HEK293T (cell line): ENCODE measurements at places on chromosomes 1 and 21.

- peak; percentile 80 for DNase-seq
These were observed 691 bp downstream of the SFPQ start for GRCh38 chr1:35192056-35192852.

DNA sequence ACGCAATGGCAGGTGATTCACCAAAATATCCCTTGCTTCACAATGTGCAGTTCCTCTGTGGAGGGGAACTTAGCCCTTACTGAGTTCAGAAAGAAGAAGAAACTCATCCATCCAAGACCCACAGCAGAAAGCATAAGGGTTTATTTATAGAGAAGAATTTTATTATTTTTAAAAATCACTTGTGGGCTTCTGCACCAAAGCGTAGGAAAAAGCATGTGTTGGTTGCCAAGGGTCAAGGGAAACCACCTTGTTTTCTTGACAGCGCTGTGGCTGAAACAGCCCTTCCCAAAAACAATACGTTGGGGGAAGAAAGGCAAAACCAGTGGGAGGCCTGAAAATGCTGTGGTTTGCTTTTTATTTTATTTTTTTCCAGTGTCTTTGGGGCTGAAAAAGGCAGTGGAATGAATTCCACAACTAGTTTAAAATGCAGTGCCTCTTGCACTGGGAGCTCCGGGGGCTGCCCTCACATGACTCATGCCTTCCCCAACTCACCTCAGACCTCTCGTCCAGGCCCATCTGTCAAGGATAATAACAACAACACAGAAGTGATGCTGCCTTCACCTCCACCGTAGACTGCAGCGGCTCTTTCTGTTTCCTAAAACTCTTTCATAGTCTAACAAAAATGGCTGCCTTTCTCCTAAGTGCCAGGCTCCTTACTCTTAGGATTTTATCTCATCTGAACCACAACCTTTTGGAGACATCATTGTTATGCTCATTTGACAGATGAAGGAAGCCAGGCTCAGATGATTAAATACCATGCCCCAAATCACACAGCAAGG lies 224.2 kb upstream of the JUN start:
- DNase-seq, result no peak

GRCh38 chr1:160053548-160054365 lies 16.2 kb downstream of the KCNJ10 start:
- no peak for DNase-seq

GRCh38 chr21:39150877-39151276 lies 32.4 kb downstream of the PSMG1 start:
- no peak for DNase-seq

GRCh38 chr1:217435204-217435603 lies 195.7 kb downstream of the GPATCH2 start:
- DNase-seq, result no peak

DNA sequence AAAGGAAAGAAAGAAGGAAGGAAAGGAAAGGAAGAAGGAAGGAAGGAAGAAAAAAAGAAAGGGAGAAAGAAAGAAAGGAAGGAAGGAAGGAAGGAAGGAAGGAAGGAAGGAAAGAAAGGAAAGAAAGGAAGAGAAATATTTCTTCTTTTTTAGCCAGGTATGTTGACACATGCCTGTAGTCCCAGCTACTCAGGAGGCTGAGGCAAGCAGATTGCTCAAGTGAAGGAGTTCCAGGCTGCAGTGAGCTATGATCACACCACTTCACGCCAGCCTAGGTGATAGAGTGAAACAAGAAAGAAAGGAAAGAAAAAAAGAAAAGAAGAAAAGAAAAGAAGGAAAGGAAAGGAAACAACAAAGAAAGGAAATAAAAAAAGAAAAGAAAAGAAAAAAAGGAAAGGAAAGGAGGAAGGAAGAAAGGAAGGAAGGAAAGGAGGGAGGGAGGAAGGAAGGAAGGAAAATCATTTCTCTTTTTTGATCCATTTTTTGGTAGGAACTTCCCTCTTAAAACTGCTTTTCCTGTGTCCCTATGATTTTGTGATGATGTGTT lies 5.8 kb upstream of the ZMYM1 start:
- no peak for DNase-seq

DNA sequence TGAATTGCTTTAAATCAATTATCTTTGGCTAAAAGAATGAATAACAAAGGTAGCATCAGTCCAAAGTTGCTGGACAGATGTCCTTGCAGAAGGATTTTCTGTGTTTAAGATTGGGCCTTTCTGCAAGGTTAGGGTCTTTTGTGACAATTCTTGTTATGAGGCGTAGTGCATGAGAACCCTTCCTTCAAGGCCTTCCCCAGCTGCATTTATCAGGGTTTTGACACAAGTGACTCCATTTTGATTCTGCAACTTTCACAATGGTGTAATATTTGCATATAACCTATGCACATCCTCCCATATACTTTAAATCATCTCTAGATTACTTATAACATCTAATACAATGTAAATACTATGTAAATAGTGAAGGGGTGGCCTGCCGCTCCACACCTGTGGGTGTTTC lies 1.1 kb upstream of the SETD4 start:
- DNase-seq, result no peak

GRCh38 chr1:61741711-61742619 lies at the start of gene PATJ:
Gene PATJ, plus strand, starts transcription at chr1:61742480. Its CDS starts 20,413 bp downstream, at chr1:61762893.
- peak; percentile 65 for DNase-seq

- DNase-seq, result no peak
These were observed 20.2 kb upstream of the S1PR1 start for GRCh38 chr1:101216623-101217022.

GRCh38 chr1:6889875-6890480 lies 104.7 kb downstream of the CAMTA1 start:
- peak; percentile 70 for DNase-seq
